Activated CD4-positive, alpha-beta memory T cell treated with anti-CD3 and anti-CD28 coated beads, Interleukin-2, amount 10 ng/mL, durations not matched to agents 7 days and 5 days (primary cell): ENCODE measurements at places on chromosomes 2 and 18. TPM values are rescaled to one million over a fixed set of nuclear protein-coding genes. Genes with fewer than 3 reads are reported as not detected.

TOGARAM2 gene
- 10.3 TPM for total RNA-seq

DLGAP1 gene
- 1.5 TPM for total RNA-seq

CHRNG gene
- not detected for total RNA-seq

GCKR gene
- not detected for total RNA-seq

ELOA2 gene
- total RNA-seq = not detected

ST8SIA3 gene
- total RNA-seq = not detected

SERPINB4 gene
- total RNA-seq = not detected

FAM124B gene
- total RNA-seq = 2.1 TPM

ODC1 gene
- 54.9 TPM for total RNA-seq

VPS54 gene
- total RNA-seq = 18.8 TPM

PUS10 gene
- 7.5 TPM for total RNA-seq

CTNNA2 gene
- total RNA-seq = not detected

POLR1B gene
- 29.0 TPM for total RNA-seq

SLC38A11 gene
- total RNA-seq = not detected

DNA sequence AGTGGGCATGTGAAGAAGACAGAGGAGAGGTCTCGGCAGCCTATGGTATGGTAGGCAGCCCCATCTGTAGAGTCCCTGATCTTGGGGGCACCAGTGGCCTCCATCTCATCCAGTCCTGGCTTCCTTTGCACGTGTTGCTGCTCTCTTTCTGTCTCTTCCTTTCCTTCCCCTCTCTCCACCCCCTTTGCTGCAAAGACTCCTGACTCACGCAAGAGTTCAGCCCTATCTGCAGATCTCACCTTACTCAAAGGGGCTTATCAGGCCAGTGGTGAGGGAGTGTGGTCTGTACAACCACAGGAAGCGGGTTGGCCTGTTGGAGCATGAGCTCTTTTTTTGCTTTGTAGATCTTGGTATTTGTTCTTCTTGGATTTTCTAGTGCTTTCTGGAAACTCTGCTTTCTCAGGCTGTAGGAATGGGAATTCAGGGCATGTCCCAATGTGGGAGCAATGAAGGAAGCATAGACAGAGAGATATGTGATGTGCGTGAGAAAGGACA lies 14.6 kb upstream of the NT5DC4 start:
- peak; percentile 93 for DNase-seq

GRCh38 chr2:10635430-10635829 lies 54.3 kb downstream of the NOL10 start:
- DNase-seq = no peak

DNA sequence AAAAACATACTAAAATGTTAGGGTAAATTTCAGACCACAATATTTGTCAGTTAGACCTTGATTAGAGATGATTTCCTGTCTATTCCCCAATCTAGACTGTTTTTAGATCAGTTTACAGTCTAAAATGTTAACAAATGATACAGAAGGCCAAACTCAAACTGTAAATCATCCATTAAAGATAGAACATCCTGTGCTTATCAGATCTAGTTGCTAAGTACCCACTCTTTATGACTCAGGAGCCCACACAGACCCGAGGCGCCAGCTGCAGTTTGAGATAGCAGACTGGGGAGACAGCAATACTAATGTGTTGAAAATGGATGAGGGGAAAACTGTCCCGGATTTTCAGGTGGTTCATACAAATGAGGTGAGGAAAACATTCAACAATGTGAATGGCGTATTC lies 113.3 kb downstream of the SCG2 start:
- no peak for DNase-seq

GRCh38 chr18:46705521-46705920 lies 48.5 kb upstream of the LOXHD1 start:
- DNase-seq = no peak

- DNase-seq = no peak
These were observed 133.1 kb upstream of the PELI1 start for GRCh38 chr2:64277101-64277849.

DNA sequence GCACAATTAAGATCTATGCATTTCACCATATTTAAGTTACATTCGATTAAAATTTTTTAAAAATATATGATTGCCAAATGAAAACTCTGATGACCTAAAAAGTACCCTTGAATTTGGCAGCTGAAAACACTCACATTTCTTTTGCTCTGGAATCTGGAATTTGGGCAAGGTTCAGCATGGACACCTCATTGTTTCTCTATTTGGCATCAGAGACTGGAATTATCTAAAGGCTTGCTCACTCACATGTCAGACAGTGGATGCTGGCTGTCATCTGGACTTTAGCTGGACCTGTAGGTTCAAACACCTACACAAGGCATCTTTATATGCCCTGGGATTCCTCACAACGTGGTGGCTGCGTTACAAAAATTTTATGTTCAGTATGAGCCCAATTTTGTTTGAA lies 16.1 kb downstream of the MBOAT2 start:
- no peak for DNase-seq

- DNase-seq = no peak
These were observed 457.2 kb upstream of the TRIB2 start for GRCh38 chr2:12259493-12259892.

DNA sequence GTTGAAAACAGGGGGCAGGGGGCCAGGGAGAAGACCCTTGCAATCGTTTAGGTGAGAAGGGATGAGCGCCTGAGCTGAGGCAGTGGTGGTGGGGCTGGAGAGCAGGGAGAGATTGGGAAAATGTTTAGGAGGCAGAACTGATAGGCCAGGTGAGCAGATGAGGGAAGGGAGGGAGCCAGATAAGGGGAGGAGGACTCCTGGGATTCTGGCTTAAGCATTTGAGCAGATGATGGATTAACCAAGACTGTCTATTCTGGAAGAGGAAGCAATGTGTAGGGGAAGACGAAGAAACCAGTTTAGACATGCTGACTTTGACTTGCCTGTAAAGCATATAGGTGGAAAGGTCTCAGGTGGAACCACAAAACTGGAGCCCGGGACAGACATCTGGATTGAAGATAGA lies 49.9 kb upstream of the ASPRV1 start:
- DNase-seq = no peak

DNA sequence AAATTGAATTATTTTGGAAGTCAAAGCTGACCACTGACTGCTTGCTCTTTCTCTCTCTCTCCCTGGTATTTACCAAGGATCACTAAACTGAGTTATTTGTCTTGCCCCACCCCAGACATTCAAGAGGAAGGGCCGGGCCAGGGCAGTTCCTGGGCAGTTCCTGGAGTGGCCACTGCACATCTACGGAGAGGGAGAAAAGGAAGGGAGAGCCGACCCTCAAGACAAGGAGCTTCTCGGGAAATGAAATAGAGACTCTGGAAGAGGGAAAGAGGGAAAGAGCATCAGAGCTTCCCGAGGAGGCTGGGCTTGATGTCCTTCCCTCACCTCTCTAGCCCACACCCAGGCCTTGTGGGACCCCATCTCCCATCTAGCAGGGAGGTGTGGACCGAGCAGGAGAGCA lies 83.1 kb downstream of the SEPTIN10 start:
- no peak for DNase-seq

GRCh38 chr2:39515273-39515896 lies 78.3 kb upstream of the MAP4K3 start:
- DNase-seq = no peak

GRCh38 chr2:44843641-44844310 lies 97.7 kb upstream of the SIX3 start:
- no peak for DNase-seq

GRCh38 chr18:25348386-25349130 lies 3.4 kb downstream of the ZNF521 start:
- DNase-seq = no peak

- DNase-seq = no peak
These were observed 52.3 kb downstream of the RAB27B start for GRCh38 chr18:54880395-54881105.

- DNase-seq = no peak
These were observed 44.0 kb downstream of the COLEC12 start for GRCh38 chr18:456361-457139.

DNA sequence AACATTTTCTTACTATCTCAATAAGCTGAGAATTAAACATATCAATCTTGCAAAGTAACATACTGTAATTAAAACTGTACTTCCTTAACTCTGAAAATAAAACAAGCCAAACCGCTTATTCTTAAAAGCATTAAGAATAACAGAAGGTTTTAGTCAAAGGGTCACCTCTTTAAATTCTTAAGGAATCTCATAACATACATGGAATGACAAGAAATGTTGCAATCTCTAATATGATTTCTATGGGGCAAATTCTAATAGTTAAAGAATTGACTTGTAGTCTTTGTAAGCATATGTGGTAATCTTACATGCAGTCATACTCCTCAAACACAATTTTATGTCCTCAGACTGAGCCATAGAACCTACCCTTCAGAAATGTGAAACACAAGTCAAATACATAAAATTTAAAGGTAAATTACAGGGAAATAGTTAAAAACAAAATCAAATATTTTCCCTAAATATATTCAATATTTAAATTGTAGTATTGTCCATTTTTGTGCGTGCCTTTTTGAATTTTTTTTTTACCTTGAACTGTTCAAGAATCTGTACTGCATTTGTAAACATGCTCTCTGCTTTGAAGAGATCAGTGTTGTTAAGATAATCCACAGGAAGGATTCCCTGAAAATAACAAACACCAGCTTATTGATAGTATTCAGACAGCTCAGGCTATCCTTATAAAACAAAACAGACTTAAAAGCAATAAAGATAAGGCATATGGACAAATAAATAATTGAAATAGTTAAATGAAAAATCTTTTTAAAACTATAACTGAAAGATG lies 48.2 kb downstream of the PIGN start:
- DNase-seq = no peak

- no peak for DNase-seq
These were observed 557.9 kb downstream of the TNS1 start for GRCh38 chr2:217444932-217445331.

- DNase-seq = no peak
These were observed 634.9 kb upstream of the PIK3C3 start for GRCh38 chr18:41320100-41320499.

GRCh38 chr2:3604207-3604877 lies 9.4 kb downstream of the COLEC11 start:
- no peak for DNase-seq

GRCh38 chr2:15969214-15969613 lies 28.9 kb downstream of the MYCN start:
- DNase-seq = no peak

DNA sequence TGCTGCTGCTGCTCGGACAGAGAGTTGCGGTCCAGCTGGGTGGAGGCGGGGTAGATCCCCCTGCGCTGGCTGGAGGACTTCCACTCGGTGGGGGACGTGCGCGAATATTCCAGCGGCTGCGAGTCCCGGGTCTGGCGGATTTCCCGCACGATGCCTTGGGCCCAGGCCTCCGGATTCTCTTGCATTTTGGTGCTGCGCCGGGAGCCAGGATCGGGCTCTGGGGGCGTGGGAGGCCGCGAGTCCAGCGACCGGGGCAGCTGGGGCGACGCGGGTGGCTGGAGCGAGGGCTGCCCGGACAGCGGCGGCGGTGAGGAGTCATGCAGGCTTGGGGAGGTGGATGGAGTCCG lies 4.8 kb downstream of the NT5C1B start:
- no peak for DNase-seq

GRCh38 chr2:51149725-51150124 lies 117.8 kb upstream of the NRXN1 start:
- DNase-seq = no peak

DNA sequence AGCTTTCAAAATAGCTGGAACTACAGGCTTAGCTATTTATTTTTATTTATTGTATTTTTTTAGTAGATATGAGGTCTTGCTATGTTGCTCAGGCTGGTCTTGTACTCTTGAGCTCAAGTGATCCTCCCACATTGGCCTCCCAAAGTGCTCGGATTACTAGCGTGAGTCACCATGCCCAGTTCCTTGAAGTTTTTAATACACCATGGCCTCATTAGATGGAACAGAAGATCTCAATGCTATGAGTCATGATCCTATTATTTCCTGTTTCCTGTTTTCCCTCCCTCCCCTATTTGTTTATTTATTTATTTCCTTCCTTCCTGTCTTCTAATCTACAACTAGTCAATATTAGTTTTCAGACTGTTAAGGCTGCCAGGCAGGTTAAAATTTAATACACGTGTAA lies 309.0 kb downstream of the CMPK2 start:
- no peak for DNase-seq

DNA sequence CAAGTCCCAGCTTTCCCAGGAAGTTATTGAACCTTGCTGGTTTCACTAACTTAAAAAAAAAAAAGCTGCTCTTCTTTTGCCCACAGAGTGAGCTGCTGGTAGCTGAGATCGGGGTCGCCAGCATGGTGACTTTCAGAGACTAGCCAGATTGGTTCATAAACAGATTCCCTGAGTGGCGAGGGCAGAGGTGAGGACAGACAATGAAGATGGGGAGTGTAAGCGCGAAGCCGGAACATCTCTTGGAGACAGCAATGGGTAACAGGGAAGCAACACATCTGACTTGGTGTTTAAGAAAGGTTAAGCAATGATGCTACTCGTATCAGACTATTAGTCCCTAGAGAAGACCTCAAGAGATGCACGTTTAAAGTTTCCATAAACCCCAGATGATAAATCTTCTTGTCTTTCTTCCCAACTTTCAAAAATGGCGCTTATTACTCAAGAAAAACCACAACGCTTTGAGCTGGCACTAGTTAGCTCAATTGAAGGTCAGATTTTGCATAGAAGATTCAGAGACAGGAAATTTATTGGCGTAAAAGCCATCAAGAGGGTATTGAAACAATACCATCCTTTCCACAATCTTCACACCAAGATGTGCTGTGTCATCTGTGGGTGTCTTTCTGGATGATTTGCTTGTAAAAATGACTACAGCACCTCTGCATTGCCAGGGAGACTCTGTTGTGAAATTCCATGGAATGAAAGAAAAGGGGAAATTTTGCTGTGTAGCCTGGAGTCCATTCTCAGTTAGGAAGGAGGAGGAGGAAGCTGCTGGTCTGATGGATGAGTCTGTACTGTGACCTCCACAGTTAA lies 193.1 kb upstream of the CXCR4 start:
- no peak for DNase-seq

GRCh38 chr2:31075431-31075830 lies 62.8 kb downstream of the GALNT14 start:
- no peak for DNase-seq

- DNase-seq = peak; percentile 51
These were observed 23.6 kb upstream of the RBM44 start for GRCh38 chr2:237774811-237775553.

DNA sequence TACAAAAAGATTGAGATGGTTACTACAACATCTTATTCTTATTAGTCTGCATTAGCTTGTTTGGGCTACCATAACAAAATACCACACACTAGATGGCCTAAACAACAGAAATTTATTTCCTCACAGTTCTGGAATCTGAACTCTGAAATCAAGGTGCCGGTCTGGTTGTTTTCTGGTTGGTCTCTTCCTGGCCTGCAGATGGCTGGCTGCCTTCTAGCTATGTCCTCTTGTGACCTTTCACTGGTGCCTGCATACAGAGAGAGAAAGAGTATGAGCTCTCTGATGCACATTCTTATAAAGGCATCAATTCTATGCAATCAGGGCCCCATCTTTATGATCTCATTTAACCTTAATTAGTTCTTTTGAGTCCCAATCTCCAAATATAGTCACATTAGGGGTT lies 696.5 kb downstream of the TDRD15 start:
- DNase-seq = no peak

- DNase-seq = no peak
These were observed 841.6 kb downstream of the MBD2 start for GRCh38 chr18:53382870-53383269.

GRCh38 chr2:77484026-77484425 lies 38.1 kb downstream of the LRRTM4 start:
- no peak for DNase-seq
